ENCODE measurements at places on chromosomes 2 and 18. TPM values are rescaled to one million over a fixed set of nuclear protein-coding genes. Genes with fewer than 3 reads are reported as not detected.

SNTG2 gene
- total RNA-seq: 39.8 TPM

ARL4C gene
- total RNA-seq: 13.3 TPM

ACVR1C gene
- total RNA-seq: 1.4 TPM

TRAK2 gene
- total RNA-seq: 30.2 TPM

CXCR2 gene
- total RNA-seq: 0.30 TPM

ANKRD30B gene
- 7.2 TPM for total RNA-seq

RBM44 gene
- total RNA-seq: under 0.01 TPM

DNAJC5G gene
- not detected for total RNA-seq

TNS1 gene
- total RNA-seq: 588 TPM

CIB4 gene
- total RNA-seq: not detected

C18orf32 gene
- 31.2 TPM for total RNA-seq

UBXN2A gene
- 15.7 TPM for total RNA-seq

C2orf80 gene
- total RNA-seq: not detected

SCN7A gene
- 263 TPM for total RNA-seq

ZSWIM2 gene
- not detected for total RNA-seq

SMYD5 gene
- 13.8 TPM for total RNA-seq

AQP12A gene
- total RNA-seq: not detected

EVX2 gene
- total RNA-seq: not detected
